Effector memory CD4-positive, alpha-beta T cell (primary cell): ENCODE measurements at places on chromosomes 3 and 15.
A peak's percentile ranks its signal among the peaks of the same experiment; 100 is the strongest.

DNA sequence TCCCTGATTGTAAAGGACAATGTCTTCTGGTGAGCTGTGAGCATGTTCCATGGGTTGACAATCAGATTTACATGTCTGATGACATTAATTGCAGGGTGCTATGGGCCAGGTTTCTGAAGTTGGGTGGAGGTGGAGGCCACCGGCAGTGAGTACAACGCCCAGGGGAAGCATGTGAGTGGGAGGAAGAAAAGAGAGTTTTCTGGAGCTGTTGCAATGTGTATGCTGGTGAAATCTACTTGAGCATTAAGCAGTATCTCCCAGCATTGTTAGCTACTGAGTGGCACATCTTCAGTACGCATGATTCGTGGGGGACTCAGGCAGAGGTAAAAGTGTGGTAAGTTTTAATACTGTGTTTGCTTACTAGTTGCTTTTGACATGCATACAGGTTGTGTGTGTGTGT, 26.6 kb downstream of the TMEM45A start:
- DNase-seq: no peak

GRCh38 chr3:84194029-84194428, 764.8 kb upstream of the CADM2 start:
- no peak for DNase-seq

DNA sequence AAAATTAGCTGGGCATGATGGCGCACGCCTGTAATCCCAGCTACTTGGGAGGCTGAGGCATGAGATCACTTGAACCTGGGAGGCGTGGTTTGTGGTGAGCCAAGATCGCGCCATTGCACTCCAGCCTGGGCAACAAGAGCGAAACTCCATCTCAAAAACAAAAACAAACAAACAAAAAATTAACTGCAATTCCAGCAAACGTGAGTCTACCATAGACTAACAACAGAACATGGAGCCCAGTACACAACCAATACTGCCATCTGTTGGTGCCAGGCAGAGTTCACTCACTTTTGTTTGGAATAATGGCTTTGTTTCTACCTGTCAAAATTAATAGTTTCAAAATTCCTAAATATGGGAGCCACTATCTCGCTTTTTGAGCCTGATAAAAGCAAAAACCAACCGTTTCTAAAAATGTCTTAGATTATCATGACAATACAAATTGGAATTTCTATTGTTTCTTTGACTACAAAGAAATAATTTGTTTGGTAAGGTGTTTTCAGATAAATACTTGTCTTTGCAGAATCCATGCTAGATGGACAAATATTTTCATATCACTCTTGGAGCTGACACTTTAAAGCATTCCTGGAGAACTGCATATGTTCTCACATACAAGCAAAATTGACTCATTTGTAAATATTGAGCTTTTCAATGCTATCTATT, 45.0 kb downstream of the GPR176 start:
- DNase-seq: no peak

GRCh38 chr15:32743411-32744140, 25.8 kb downstream of the GREM1 start:
- DNase-seq: no peak

DNA sequence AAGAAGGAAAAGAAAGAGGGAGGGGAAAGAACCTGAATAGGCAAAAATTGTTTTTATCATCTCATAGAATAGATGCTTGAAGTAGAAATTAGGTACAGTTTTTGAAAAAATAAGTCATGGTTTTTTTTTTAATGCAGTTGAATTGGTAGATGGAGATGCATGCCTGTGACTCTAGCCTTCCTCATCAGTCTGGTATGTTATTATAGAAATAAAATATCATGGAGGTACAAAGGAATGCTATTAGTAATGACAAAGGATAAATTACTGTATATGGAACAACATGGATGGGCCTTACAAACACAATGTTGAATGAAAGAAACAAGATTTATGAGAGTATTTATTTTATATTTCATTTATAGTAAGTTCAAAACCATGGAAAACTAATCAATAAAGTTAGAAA, 162.4 kb upstream of the GALNT15 start:
- DNase-seq: no peak

GRCh38 chr3:78703944-78704343, 1063.9 kb downstream of the ROBO1 start:
- no peak for DNase-seq

DNA sequence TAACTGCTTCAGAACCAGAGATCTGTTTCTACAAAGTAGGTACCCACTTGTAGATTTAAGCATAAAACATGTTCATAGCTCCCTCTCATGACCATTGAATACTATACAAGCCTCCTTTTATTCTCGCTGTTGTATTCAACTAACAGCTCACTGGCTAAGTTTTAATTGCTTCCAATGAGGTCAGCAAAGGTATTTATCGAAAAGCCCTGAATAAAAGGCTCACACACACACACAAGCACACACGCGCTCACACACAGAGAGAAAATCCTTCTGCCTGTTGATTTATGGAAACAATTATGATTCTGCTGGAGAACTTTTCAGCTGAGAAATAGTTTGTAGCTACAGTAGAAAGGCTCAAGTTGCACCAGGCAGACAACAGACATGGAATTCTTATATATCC, at the start of gene FGF7:
Gene FGF7, plus strand, starts transcription at position 222 of the 400 bp plus-strand sequence. CDS start 1,056 bp downstream, outside the sequence.
- no peak for DNase-seq

- DNase-seq: no peak
Observed at GRCh38 chr3:134640872-134641470, 9.9 kb downstream of the KY start.

- no peak for DNase-seq
Observed at GRCh38 chr3:131591394-131592014, 88.7 kb upstream of the MRPL3 start.

GRCh38 chr15:42053010-42053409, 32.2 kb upstream of the PLA2G4E start:
- no peak for DNase-seq

GRCh38 chr3:40152482-40153133, 156.9 kb upstream of the EIF1B start:
- no peak for DNase-seq

GRCh38 chr3:180989291-180990163, at the start of gene DNAJC19:
Gene DNAJC19, minus strand, starts transcription at chr3:180989736. Its CDS starts 134 bp downstream, at chr3:180989602.
- DNase-seq: peak; percentile 87

DNA sequence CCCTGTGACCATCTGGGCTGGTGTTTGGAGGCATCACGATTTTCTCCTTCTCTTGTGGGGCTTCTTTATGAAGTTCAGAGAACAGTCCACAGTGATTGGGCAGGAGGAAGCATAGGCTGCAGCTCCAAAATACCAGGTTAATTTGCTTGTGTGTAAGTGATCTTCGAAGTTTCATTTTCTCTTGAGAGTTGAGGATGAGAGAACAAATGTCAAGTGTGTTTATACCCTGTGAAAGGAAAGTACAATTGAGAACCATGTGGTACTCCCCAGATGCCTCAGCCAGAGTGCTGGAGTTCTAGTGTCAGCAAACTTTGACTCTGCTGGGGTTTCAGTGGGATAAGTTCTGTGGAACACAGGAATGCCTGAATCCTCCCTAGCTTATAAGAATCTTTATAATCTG, 357.1 kb upstream of the CFAP20DC start:
- DNase-seq: no peak

DNA sequence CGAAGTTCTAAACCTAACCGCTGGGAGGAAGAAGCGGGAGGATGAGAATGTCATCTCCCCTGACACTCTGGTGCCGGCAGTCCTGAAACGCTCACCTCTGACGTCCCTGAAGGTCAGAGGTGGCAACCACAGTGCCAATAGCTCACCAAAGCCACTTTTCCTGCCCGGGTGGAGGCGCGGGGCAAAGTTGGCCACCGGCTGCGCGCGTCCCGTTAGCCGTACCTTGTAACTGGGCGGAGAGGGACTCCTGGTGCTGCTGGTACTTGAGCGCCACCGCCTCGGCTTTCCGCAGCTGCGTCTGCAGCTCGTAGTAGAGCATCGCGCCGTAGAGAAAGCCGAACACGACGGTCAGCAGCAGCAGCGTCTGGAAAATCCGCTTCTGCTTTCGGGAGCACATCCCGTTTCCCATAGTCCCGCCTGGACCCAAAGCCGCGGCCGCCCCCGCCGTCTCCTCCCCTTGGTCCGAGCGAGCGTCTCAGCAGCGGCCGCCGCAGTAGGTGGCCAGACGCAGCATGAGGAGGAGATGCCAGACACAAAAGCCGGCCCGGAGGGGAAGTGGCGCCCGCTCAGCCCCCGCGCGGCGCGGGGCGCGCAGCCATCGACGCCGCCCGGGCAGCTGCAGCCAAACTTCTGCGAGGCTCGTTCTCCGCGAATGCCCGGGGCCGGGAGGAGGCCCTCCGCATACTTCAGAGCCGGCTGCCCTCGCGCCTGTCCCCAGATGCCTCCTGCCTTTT, 680 bp downstream of the GOLIM4 start:
- no peak for DNase-seq

- DNase-seq: no peak
Observed at GRCh38 chr3:10187290-10187876, 22.7 kb downstream of the IRAK2 start.

- DNase-seq: no peak
Observed at GRCh38 chr3:193317682-193318300, 60.8 kb downstream of the ATP13A5 start.

GRCh38 chr3:133459400-133459799, 59.5 kb downstream of the BFSP2 start:
- DNase-seq: no peak

DNA sequence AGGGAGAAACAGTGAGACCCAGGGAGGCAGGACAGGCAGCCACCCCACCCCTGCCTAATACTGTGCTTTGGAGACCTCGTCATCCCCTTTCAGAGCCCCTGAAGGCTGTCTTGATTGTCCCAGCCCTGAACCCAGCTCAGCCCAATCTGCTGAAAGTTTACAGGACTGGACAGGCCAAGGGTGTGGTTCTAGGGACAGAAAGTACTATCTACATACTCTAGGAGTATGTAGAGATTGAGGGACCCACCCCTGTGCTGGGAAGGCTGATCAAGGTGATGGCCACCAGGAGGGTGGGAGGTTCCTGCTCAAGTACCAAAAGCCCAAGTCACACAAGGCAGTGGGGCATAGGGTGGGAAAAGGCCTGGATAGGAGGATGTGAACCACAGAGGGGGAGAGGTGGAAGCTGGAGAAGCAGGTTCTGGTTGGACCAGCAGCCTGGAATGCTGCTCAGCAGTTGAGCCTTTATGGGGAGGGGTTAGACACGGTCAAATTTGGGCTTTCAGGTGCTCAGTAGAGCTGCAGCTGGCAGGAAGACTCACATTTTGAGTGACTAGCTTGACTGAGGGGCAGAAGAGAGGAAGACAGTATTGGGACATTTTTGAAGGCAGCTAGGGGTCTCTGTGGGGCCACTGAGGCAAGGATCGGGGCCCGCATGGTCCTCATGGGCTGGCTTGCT, 6.7 kb downstream of the NBEAL2 start:
- no peak for DNase-seq
